ENCODE measurements at places on chromosomes 1 and 21.

DNA sequence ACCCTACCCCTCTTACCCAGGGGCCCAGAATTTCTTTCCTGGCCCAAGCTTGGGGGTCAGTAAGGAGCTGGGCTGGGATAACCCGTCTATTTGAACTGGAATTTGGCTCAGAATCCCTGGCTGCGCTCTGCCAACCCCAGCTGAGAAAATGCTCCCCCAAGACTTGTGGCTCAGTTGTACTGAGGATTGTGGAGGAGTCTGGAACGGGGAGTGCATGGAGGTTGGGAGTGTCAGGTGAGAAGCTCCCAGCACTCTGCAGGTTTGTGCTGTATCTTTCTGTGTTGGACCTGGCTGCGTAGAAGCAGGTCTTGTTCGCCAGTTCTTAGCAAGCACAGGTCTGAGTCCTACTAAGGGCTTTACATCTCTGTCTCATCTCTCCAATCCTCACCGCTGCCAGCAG lies 1.6 kb downstream of the TCEA3 start:
- DNase-seq, result no peak

DNA sequence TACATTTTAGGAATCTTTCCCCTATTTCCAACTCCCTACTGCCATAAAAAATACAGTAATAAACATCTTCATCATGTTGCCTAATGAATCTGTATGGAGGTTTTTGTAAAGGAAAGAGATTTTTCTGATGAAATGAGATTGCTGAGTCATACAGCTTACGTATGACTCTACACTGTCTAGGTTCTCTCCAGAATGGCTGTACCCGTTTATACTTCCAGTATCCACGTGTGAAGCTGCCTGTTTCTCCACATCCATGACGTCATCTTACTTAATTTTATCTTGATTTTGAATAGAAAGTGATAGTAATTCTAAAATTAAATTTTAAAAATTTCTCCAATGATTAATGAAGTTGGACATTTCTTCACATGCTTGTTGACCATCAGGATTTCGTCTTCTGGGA lies 103.7 kb downstream of the COQ8A start:
- no peak for DNase-seq

- no peak for DNase-seq
Measured at GRCh38 chr1:87362063-87362833, 33.6 kb downstream of the LMO4 start.

GRCh38 chr1:243471754-243472745 lies 216.2 kb downstream of the SDCCAG8 start:
- peak; percentile 41 for DNase-seq

DNA sequence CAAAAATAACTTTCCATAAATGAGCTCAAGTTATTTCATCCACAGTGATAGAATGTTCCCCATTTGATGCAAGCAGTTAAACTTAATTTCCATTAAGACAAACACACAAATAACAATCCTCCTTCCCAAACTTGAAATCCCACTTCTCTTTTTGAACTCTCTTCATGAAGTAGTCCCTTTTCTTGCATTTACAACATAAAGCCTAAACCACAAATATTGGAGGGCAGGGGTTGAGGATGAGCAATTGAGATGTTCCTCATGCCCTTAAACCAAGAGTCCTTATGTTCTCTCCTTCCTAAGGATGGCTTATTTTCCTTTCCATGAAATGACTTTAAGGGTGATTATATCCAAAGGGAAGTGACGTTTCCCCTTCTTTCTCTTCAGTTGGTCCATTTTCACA lies 228.8 kb downstream of the DISC1 start:
- DNase-seq, result no peak

DNA sequence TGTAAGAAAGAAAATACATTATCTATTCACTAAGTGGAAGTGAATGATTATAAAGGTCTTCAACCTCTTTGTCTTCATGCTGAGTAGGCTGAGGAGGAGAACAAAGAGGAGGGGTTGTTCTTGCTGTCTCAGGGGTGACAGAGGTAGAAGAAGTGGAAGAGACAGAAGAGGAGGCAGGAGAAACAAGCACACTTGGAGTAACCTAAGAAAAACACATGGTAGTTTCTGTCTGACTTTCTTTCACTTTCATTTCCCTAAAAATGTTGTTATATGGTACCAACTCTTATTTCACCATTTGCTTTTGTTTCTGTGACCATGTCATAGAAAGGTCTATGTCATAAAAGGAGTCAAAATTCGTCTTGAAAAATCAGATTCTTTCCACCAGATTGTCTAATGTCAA lies 696.6 kb upstream of the BRINP3 start:
- peak; percentile 22 for DNase-seq

- DNase-seq, result no peak
Measured at GRCh38 chr1:27958513-27958912, 1.3 kb upstream of the XKR8 start.

DNA sequence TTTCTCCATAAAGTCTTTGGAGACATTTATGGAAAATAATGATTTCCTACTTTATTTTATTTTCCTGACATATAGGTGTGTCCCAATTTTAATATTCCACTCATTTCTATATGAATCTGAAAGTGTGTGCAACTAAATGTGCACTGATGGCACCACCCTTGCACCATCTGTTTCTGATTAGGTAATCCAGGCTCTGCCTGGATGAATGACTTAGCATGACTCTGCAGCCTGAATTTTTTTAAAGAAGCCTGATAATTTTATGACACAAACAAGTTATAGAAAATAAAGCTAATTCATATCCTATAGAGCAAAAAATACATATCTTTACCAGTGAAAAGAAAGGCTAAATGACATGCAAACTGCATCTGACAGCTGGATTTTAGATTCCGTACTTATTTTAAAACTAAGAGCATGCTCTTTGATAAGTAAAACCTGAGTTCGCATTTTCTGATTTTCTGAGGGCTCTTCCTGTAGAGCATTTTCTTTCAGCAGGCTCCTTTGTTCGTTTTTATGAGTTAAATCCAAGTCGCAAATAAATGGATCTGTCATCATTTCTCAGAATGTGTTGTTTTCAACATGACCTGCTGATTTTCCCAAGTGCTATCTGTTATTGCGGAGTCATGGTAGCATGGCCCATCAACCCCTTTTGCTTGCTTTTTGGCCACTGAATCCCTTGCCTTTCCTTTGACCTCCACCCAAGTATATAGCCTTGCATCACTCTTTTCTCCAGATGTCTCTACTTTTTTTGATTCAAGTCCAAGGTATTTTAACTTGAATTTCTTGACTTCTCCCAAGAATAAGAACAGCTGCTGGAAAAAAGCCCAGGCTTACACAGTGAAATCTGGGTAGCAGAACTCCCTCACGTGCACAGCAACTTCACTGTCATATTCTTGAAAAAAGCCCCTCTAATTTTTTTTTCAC lies 52.8 kb upstream of the LYPLAL1 start:
- DNase-seq, result no peak

DNA sequence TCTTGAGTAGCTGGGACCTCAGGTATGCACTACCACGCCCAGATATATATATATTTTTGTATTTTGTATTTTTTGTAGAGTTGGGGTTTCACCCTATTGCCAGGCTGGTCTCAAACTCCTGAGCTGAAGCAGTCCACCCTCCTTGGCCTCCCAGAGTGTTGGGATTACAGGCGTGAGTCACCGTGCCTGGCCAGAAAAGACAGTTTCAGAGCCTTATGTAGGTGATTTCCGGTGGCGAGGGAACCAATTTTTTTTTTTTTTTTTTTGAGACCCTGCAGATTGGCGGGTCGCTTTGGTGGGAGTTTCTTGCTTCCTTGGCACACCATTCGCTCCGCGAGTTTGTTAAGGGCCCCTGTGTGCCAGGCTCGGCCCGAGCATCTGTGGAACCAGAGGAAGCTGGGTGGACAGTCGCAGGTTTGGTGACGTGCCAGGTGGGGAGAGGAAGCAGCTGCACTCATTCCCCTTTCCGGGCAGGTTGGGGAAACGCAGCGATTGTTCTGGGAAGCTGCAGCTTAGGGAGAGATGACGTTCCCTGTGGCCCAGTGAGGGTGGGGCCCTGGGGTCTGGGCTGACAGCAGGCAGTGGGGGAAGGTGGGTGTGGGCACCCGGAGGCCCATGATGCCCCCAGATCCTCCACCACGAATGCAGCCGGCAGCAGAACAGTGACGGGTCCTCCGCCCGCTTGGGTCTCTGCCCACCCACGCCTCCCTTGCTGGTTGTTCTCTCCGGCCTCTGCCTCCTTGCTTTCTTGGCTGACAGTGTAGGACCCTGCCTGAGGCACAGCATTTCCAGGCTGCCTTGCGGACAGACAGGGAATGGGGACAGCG lies 25.1 kb downstream of the SPSB1 start:
- DNase-seq, result no peak

DNA sequence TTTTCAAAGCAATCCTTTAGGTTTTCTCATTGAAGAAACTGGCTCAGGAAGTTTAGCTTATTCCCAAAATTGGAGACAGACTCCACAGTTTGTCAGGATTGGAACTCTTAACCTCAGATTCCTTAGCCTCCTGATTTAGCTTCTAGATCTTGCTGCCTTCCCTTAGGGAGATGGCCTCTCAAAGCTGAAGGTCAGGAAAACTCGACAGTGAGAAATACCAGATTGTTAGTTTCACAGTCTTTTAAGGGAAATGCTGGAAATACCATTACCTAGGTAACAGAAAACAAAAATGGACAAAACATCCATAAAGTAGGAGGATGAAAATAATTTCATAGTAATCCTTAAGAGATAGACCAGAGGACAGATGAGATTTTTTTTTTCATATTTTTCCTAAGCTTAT lies 7.8 kb downstream of the RASAL2 start:
- no peak for DNase-seq

DNA sequence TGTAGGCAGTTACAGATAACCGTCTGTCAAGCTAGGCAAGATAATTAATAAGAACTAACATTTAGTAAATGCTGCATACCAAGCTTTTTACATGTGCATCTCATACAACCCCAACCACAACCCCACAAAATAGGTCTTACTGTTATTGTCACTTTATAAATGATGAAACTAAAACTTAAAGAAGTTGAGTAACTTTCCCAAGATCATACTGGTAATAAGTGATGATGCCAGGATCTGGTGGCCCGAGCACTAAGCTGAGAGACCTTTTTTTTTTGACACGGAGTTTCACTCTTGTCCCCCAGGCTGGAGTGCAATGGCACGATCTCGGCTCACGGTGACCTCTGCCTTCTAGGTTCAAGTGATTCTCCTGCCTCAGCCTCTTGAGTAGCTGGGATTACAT lies 1.8 kb downstream of the NCSTN start:
- no peak for DNase-seq

- no peak for DNase-seq
Measured at GRCh38 chr1:185741551-185741950, 7.4 kb downstream of the HMCN1 start.

DNA sequence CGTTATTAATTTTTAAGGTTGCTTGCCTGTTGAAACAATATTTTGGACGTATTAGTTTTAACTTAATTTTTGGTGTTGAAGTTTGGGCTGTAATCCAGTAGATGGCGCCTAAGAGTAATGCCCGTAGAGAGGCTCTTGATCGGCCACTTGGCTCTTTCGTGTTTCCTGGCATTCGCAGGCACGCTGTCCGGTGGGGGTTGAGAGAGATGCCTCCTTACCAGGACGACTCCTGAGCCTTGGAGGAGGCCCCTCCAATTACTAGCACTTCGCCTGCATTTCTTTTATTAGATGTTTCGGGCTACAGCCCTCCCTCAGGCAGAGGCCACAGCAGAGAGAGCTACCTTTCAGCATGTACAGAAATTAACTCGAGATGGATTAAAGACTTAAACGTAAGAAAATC lies 12.0 kb downstream of the OR2M4 start:
- DNase-seq, result peak; percentile 46

DNA sequence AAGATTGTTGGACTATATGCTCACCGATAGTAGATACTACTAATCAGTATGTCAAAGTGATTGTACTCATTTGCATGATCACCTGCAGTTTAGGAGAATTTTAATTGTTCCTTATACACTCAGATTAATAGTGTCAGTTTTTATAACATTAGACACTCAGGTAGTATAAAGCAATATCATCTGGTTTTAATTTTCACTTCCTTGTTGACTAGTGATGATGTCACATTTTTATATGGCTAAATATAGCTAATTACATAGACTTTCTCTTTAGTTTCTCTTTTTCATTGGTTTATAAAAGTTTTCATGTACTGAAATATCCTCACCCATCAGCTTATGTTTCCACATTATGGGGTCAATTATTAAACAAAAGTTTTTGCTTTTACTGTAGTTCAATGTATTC lies 1332.4 kb upstream of the ADGRL2 start:
- no peak for DNase-seq

DNA sequence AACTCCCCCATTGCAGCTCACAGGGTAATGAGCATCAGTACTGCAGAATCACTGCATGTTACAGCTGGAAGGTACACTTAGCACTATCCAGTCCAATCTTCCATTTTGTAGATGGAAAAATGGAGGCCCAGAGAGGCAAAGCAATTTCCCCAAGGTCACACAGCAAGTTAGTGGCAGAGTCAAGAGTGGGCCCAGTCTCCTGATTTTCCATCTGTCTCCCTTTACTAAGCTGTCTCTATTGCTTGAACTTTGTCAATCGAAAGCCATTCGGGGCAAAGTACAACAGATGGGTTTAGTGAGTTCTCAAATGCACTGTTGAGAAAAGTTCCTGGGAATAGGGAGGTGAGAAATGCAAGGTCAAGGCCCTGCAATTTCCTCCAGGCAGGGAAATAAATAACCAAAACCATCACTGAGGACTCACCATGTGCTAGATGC lies 50.4 kb upstream of the IFFO2 start:
- DNase-seq, result no peak

GRCh38 chr1:163178628-163179027 lies 24.1 kb downstream of the RGS5 start:
- no peak for DNase-seq

- no peak for DNase-seq
Measured at GRCh38 chr1:44976252-44976651, 10.1 kb downstream of the EIF2B3 start.

GRCh38 chr21:38323721-38324531 lies 67.1 kb downstream of the KCNJ15 start:
- no peak for DNase-seq

GRCh38 chr1:181151378-181152326 lies 63.2 kb downstream of the IER5 start:
- DNase-seq, result no peak

GRCh38 chr1:8816831-8817411 lies 519 bp downstream of the RERE start:
- peak; percentile 41 for DNase-seq
